ENCODE measurements at places on chromosomes 4 and X.

DNA sequence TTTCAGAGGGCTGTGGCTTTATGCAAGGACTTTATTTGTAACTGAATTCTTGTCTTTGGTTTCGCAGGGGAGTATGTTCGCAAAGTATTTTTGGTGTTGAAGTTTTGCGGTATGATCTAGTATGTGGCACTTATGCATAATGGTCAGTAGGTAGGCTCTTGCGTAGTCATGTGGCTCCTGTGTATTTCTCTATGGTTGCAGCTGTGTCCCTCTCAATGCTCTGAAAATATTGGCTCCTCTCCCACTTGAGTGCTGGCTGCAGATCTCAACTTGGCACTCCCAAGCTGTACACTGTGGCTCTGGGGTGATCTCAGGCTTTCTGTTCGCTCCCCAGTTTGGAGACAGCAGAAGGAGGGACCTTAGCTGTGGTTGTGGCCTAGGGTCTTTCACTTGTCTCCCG is 24.8 kb downstream of the ARMCX5 start:
- DNase-seq: no peak

DNA sequence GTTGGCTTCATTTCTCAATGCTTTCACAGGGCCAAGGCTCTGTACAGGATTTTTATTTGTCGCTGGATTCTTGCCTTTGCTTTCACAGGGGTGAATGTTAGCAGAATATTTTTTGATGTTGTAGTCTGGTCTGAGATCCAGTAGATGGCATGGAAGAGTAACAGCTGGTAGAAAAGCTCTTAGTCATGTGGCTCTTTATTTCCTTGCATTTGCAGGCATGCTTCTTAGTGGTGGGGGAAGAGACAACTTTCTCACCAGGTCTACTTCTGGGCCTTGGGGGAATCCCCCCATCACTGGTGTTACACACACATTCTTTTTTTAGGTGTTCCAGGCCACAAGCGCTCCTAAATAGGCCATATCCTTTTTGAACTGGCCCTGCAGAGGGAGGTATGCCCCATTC is 58.2 kb upstream of the DKK2 start:
- DNase-seq: no peak

DNA sequence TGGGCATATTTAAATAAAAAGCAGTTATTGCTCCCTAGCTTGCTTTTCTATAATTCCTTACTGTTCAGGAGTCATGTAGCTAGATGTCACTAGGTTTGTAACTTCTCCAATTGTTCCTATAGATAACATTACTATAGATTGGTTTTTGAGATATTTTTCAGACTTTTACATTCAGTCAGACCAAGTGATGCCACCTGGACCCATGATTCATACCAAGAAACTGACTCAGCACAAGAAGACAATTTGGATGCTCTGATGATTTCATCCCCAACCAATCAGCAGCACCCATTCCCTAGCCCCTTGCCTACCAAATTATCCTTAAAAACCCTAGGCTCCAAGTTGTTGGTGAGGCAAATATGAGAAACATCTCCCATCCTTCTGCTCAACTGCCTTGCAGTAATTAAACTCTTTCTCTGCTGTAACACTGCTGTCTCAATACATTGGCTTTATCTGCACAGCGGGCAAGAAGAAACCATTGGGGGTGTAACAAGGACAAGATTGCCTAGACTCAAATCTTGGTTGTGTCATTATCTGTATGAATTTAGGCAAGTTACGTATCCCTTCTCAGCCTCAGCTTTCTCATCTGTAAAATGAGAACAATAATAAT is 11.8 kb upstream of the NEIL3 start:
- DNase-seq: no peak

DNA sequence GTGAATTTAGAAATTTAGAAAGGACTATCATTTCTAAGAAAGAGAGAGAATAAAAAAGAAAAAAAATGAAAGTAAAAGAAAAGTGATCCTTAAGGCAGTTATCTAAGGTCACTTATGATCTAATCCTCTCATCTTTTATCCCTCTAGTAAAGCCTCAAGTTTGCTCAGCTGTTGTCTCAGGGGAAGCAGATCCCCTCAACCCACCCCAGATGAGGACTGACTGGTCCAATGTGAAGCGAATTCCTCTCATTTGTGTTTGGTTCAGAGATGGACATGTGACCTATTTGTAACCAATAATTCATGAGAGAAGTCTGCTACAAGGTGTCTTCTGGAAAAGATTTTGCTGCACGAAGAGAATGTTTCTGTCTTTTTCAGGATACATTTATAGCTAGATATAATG is 1591.3 kb downstream of the ADGRL3 start:
- DNase-seq: no peak

Data from kidney (tissue), 22 donors.